ENCODE measurements at places on chromosomes 11 and 22.

DNA sequence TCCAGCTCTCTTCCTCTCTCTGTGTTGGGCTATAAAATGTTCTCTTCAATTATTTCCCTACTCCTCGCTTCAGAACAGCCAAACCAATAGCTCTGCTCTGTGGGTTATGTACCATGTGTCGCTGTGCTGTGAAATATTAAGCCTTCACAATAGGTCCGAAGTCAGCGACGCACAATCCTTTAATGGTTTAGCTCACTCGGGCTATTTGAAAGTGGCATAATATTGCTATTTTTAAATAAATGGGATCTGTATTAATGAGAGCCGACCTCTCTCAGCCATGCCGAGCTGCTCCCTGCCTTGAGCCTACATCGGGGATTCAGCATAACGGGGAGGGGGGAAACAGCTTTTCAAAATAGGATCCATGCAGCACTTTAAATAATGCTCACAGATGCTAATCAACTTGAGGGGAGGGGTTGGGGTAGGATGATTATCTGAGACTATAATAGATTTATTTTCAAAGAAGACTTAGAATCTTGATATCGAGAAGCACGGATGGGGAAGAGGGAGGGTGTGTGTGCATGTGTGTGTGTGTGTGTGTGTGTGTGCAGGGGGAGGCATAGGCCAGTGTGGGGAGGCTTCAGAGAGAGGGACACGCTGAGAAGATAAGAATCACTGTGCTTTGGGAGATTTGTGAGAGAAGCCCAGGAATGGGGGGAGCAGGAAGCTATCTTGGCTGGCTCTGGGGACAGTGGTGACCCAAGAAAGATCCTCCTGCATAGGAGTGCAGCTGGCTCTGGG lies 271.5 kb downstream of the NXPE2 start:
- DNase-seq = no peak

GRCh38 chr11:86453290-86454030 lies 78.8 kb downstream of the CCDC81 start:
- no peak for DNase-seq

- DNase-seq = no peak
Observed at GRCh38 chr11:14784230-14784629, 107.8 kb downstream of the CYP2R1 start.

- peak; percentile 79 for DNase-seq
Observed at GRCh38 chr11:132058211-132058772, 687.9 kb downstream of the NTM start.

GRCh38 chr11:35178067-35178805 lies 39.3 kb downstream of the CD44 start:
- DNase-seq = no peak

- no peak for DNase-seq
Observed at GRCh38 chr11:93216511-93217101, 18.8 kb upstream of the SLC36A4 start.

GRCh38 chr11:124294687-124295086 lies 19.1 kb downstream of the OR8D1 start:
- no peak for DNase-seq

GRCh38 chr22:28185130-28185529 lies 266.1 kb upstream of the PITPNB start:
- DNase-seq = no peak

DNA sequence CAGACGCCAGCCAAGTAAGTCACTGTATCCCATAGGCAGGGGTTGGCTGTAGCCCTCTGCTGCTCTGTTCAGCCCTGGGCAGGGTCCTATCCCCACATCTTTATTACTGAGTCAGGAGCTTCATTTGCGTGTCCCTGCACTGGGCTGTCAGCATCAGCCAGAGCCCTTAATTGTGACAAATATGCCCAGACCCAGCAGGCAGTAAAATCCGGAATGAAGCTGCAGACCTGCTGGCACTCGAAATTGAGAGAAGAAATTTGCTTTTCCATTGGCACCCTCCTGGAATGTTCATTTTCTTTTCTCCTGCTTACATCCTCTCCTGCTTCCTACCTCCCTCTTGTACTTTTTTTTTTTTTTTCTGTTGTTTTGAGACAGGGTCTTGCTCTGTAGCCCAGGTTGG lies 43.8 kb downstream of the CEP164 start:
- no peak for DNase-seq

DNA sequence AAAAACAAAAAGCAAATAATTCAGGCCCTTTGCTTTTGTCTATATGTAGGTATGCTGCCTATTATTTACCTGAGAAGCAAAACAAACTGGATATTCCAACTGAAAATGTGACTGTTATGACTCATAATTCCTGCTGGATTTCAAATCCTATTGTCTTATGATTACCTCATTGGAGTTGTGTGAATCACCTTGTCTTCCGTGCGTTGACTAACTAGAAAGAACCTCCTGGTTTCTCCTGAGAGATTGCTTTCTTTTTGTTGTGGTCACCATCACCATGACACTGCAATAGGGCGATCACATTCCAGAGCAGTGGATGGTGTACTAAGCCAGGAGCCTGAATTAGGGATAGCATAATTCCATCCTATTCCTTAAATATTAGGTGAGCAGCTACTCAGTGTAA lies 23.0 kb upstream of the EXPH5 start:
- peak; percentile 51 for DNase-seq

- no peak for DNase-seq
Observed at GRCh38 chr11:33654594-33654993, 46.0 kb downstream of the C11orf91 start.

- no peak for DNase-seq
Observed at GRCh38 chr22:47307822-47308221, 545.4 kb downstream of the TBC1D22A start.

GRCh38 chr11:123193742-123194141 lies 1.3 kb downstream of the CLMP start:
- DNase-seq = no peak

DNA sequence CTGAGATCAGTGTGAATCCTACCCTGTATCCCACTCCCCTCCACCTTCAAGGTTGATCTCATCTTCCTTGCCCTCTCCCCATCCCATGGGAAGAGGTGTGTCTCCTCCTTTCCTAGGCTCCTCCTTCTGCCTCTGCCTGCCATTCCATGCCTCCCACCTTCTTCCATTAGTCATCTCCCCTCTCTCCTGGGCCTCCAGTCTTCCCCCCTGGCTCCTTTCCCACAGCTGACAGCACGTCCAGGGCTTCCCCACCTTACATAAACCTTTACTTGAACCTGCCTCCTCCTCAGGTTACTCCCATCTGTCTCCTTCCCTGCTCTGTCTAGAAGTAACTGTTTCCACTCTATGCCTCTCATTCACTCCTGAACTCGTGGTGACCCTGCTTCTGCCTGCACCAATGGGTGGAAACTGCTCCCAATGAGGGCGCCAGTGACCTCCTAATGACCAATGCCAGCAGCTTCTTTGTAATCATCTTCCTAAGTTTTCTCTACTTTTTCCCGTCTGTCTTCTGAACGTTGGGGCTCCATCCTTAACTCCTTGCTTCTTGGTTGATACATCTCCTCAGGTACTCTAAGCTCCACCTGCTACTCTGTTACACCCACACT lies 266.9 kb upstream of the NARS2 start:
- DNase-seq = no peak

- DNase-seq = no peak
Observed at GRCh38 chr11:116376054-116376453, 396.7 kb downstream of the BUD13 start.

GRCh38 chr11:44285756-44286155 lies 24.2 kb downstream of the ALX4 start:
- peak; percentile 30 for DNase-seq

DNA sequence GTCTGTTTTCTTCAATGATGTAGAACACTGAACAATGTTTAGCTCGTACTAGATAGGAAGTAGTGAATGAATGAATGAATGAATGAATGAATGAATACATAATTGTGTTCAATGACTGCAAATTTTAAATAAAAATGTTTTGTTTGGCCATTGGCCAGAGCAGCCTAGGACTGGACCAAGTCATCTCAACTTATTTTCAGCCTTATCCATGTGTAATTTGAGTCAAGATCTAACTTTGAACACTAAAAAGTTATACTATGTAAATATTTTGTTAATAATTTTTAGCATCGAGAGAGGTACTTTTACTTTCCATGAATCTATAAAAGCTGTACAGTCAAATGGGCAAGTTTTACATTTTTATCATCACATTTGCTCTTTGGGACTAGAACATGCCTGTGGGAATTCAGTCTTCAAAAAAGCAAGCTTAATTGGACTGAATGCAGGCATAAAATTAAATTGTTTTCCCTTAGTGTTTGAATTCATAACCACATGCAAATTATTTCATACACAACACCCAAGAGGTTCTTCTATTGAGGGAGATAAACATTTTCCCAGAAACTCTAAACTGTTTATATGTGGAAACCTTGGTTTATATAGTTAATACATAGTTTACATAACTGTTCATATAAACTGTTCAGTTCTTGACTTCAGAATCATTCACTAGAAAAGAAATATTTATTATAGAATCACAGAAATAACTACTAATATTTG lies 222.1 kb upstream of the ANO3 start:
- no peak for DNase-seq

DNA sequence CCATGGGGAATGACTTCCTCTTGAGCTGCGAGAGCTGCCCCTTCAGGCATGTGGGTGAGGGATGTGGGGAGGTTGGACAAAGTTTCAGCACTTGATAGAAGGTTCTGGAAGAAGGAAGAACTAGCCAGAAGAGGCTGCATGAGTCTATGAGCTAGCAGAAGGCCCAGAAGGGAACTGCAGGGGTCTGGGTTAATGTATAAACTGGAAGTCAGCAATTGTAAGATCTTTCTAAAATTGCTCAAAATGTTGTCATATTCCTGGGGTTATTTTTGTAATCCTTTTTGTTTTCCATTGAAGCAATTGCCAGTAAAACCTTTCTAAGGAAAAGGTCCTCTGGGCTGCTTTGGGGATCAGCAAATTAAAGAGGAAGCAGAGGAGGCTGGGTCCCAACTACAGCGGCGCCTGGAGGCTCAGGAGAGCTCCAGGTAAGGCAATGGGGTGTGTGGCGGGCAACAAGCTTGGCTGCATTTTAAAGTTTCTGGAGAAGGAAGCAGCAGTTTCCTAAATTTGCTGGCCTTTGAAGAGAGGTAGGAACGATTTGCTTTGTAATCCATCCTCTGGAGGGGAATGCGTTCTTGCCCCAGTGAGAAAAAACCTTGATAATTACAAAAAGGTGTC lies 29.2 kb downstream of the ADAMTS15 start:
- DNase-seq = no peak

- no peak for DNase-seq
Observed at GRCh38 chr11:27857588-27857987, 157.3 kb upstream of the BDNF start.

GRCh38 chr11:114284021-114284420 lies 12.2 kb upstream of the NNMT start:
- no peak for DNase-seq

- no peak for DNase-seq
Observed at GRCh38 chr11:82724026-82724425, 9.6 kb downstream of the FAM181B start.

GRCh38 chr11:47659276-47659675 lies 16.9 kb upstream of the MTCH2 start:
- no peak for DNase-seq

- no peak for DNase-seq
Observed at GRCh38 chr11:118657709-118658428, 21.6 kb downstream of the TREH start.

- no peak for DNase-seq
Observed at GRCh38 chr11:96664110-96664509, 274.3 kb downstream of the JRKL start.

DNA sequence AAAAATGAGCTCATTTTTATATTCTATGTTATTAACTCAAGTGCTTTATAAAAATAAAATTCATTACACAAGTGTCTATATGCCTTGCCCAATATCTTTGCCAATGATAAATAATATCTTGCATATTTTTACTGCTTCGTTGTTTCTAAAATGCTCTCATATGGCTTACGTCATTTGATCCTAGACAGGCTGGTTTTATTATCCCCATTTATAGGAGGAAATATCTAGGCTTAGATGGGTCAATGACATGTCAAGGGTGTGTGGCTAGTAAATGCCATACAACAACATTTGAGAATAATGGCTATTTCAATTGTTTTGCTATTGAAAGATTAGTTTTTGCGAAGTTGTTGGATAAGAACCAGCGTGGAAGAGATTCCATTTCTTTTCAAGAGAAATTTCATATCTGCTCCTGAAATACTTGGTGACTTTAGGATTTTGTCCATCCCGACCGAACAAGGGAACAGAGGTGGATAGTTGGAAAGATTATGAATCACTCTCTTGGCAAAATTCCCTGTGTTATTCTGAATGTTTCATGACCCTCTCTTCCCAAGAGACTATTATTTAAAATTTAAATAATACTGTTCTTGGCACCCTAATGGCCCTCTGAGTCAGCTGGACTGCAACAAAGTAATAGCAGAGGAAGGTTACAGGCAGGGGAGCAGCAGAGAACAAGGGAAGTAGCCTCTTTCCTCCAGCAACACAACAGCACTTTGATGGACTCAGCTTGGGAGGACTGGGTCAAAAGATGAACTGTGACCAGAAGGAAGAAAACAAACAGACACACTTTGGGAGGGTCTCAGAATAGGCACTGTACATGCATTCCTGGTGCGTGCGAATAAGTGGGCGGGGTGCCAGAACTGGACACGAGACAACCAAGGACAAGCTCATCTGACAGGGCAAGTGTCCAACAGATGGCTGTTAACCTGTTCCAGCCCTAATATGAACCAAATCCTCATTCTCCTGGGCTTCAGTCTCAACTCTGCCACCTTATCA lies 94.5 kb downstream of the ME3 start:
- DNase-seq = peak; percentile 92

DNA sequence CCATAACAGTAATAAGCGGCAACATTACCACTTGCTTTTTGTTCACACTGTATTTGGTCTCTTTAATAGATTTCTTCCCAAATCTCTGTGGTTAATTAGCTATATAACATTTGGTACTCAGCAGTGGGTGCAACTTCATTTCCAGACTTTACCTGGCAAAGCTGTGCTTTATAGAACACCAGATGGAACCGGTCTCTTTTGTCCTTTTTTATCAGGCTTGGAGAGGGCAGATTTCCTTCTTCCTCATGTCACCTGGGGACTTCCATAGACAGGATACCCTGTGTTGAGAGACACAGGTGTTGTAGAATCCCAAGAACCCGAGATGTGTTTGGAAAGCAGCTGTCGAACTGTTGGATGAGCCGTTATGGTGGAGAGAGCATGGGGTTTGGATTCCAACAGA lies 393.7 kb downstream of the NTM start:
- DNase-seq = no peak

DNA sequence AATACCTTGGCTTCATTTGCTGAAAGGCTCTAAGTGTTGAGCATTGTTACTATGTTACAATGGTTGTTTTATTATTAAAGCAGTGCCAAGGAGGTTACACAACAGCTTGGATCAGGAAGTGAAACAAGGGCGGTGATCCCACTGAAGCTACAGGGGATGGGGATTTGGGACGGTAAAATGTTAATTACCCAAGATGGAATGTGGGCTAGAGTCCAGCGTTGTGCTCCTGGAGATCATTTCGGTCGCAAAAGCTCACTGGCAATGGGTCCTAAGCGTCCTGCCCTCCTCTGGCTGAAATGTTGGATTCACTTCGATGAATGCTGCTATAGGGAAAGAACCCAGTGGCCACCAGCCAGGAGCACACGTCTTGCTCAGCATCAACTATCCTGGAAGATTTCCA lies 48.3 kb downstream of the FAM83F start:
- DNase-seq = no peak
